H4 (cell line): ENCODE measurements at places on chromosomes 7 and 10. TPM values are rescaled to one million over a fixed set of nuclear protein-coding genes. Genes with fewer than 3 reads are reported as not detected.
A peak's percentile ranks its signal among the peaks of the same experiment; 100 is the strongest.

GRCh38 chr10:89037096-89037495 is 46.5 kb downstream of the FAS start:
- DNase-seq = no peak

DNA sequence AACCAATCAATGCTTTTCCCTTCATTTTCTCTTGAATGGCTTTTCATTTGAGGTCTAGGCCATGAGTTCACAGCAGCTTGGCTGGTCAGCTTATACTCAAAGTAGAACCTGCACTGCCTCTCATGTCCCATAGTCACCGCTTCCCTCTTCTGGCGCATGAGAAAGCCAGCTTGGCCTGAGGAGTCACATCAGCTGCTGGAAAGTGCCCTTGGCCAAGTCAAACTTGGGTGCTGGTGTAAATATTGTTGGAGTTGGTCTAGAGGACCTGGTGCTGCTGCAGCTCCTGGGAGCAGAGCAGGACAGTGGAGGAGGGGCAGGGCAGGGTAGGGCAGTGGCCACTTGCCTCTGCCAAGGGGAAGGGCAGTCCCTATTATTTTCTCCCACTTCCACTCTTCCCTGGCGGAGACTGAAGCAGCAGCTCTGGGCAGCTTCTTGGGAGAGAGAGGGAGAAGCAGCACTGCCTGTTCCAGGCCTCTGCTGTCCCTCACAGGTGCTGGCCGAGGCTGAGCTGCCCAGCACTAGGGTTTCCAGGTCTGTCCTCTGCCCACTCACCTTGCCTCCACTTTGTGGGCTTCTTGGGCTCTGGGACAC is 12.8 kb downstream of the UBE2D4 start:
- no peak for DNase-seq

DNA sequence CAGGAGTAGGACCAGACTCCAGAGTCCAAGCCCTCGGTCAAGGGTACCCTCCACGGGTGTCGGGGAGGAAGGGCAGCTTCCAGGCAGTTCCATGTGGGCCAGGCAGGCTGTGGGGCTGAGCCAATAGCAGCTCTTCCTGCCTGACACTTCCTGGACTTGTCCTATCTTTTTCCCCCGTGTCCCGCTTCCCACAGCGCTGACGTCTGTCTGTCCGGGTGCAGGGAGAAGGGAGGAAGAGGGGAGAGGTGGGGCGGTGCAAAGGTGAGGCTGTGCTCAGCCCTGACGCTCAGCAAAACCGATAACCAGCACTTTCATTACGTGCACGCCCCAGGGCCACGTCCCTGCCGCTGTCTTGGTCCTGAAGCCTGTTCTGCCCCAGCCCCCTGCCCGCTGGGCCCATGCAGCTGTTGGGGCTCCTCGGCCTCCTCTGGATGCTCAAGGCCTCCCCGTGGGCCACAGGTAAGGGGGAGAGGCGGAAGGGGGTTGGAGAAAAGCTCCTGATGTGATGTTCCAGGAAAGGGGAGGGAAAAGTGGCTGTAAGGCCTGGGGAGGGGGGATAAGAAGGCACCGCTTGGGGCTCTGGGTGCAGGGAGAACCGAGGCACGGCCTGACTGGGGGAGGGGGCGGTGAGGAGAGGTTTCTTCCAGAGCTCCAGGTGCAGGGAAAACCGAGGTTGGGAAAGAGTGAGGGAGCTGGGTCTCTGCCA is at the start of gene MUC3A:
TSS of gene MUC3A (plus strand) at position 308 of the 706 bp plus-strand sequence. CDS start at position 399, 91 bp downstream.
- peak; percentile 5 for DNase-seq

DNA sequence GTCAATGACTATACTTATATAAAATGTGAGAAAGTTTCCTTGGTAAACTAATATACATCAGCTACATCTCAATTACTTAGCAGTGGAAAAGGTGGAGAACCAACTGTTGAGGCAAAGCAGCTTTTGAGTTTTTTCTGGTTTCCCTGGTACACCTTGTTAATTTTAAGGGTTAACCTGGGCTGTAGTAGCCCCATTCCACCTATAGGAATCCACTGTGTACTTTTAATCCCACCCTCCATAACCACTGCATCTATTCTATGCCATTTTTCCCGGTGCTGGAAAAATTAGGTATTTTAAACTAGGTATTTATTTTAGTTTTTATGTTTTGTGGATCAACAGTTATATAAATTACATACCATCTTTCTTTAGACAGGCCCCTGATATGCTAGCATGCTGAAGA is 42.4 kb downstream of the NRBF2 start:
- no peak for DNase-seq

DNA sequence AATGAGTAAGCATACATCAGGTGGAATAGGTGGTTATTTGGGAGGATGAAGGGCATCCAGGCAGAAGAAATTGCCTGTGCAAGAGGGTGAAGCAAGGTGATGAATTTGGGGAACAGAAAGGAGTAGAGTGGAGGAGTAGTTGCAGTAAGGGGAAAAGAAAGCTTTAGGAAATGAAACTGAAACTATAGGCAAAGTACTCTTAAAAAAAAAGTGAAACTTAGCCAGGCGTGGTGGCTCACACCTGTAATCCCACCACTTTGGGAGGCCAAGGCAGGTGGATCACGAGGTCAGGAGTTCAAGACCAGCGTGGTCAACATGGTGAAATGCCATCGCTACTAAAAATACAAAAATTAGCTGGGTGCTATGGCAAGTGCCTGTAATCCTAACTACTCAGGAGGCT is 17.6 kb downstream of the NUP205 start:
- no peak for DNase-seq

- no peak for DNase-seq
Observed at GRCh38 chr10:110207805-110208613, 604 bp downstream of the MXI1 start.

DNA sequence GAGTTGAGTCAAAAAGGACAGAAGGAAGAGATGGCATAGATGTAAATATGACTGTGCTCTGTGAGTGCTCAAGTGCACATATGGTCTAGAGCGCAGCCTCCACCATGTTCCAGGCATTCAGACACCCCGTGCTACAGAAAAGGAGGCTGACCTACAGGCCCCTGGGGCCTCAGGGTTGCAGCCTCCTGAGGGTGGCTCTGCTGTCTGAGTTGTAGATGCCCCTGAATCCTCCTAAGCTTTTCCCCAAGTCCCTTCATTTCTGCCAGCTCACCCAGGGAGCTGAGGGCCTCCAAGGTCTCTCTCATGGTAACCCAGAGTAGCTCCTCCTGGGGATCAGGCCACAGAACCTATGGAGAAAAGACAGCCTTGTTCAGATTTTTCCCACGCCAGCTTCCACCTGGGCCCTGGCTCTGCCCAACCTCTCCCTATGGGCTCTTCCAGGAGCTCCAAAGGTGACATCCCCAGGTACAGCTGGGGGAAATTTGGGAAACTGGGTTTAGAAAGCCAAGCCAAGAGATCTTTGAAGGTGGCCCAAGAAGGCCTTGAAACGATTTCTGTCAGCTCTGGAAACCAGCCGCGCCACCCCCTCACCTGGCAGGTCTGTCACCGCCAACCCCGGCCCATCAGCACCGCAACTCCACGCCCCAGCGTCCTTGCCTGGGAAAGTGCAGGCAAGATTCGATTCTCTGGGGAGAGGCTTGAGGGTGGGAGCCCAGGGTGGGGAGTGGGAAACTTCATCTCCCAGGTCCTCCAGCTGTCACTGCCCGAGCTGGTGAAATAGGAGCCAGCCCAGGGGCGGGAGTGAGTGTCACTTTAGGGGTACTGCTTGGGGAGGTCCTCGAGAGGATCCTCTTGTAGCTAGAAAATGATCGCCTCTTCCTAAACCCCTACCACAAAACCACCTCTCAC is 2.4 kb downstream of the ZNF467 start:
- no peak for DNase-seq

- no peak for DNase-seq
Observed at GRCh38 chr10:97406064-97406463, 4.9 kb upstream of the RRP12 start.

GRCh38 chr7:111312966-111313365 is 222.0 kb downstream of the LRRN3 start:
- no peak for DNase-seq

DNA sequence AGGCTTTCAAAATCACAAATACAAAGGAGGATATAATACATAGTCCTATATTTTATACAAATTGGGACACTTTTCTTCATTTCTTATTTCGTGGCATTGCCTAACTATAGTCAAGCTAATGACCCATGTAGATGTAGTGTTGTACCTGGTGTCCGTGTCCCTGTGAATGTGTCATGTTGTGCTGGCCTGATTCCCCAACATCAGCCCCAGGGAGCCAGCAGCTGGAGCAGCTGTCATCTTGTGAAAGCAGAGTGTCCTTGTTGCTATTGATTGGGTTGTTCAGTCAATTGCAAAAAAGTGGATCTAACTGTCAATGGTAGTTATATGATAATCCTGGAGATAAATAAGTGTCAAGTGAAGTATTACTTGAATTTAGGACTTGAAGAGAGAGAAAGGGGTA is 86.3 kb downstream of the KAT6B start:
- DNase-seq = no peak

DNA sequence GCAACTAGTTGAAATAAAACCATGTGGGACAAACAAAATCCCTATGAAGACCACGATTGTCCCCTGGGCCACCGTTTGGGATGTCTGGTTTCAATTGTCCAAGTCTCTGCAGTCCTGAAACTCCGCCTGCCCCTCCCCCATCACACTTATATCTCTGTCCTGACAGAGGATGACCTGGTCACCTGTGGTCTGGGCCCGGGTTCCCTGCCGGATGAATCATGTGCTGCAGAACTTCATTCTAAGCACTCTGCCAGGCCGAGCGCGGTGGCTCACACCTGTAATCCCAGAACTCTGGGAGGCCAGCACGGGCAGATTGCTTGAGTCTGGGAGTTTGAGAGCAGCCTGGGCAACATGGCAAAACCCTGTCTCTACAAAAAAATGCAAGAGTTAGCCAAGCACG is 91.1 kb downstream of the COL13A1 start:
- DNase-seq = no peak

GRCh38 chr10:60304829-60305379 is 84.8 kb downstream of the ANK3 start:
- DNase-seq = no peak

Gene TPST1
- 86.2 and 93.2 TPM in 2 replicates for total RNA-seq

Gene LIPF
- total RNA-seq = not detected in 2 replicates

Gene SPAM1
- total RNA-seq = not detected in 2 replicates

Gene PRLHR
- total RNA-seq = not detected in 2 replicates

Gene SMO
- 13.5 and 15.5 TPM in 2 replicates for total RNA-seq

Gene NAT16
- not detected in 2 replicates for total RNA-seq

Gene THSD7A
- total RNA-seq = 0.27 and 0.41 TPM in 2 replicates
